ENCODE measurements at places on chromosomes 1 and 21.

GRCh38 chr1:201513498-201514243, 6.7 kb upstream of the CSRP1 start:
- no peak for DNase-seq

DNA sequence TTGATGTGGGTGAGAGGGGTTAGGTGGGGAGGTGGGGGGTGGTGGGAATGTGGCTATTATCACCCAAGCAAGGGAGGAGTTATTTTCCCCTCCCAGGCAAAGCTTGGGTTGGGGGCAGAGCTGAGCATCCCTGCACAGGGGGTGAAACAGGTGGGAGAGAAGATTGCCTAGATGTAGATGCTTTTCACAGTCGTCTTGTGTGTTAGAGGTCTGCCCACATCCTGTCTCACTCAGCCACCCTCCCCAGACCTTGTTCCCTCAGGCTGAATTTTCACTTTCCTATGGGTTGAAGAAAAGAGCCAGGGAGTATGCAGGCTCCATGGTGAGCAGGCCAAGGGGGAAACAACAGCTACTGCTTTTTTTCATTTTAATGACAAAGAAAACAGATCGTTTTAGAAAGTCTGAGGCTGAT, 223.5 kb downstream of the KIF26B start:
- DNase-seq = no peak

- DNase-seq = no peak
These were observed 41.6 kb downstream of the ABL2 start for GRCh38 chr1:179187735-179188471.

- DNase-seq = no peak
These were observed 9.4 kb downstream of the NCAM2 start for GRCh38 chr21:21007606-21008005.

GRCh38 chr1:85360730-85361493, 84.5 kb upstream of the BCL10 start:
- no peak for DNase-seq

GRCh38 chr1:47675721-47676120, 237.9 kb downstream of the FOXD2 start:
- DNase-seq = no peak

DNA sequence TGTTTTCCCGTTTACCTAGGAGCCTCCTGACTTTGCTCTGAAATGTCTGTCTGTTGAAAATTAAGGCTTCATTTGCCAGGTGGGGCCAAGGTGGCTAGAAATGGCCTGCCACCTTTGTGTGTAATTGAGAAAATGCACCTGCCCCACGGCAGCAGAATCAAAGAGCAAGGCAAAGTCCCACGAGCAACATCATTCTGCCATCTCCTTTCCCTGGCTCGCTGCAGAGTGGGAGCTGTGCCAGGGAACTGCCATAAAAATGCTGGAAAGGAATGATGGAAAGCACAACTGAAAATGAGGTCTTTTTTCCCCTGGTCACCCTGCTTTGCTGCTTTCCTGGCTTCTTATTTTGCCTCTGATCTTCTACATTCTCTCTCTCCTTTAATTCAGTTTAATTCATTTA, 5.5 kb upstream of the OLFML2B start:
- no peak for DNase-seq

GRCh38 chr1:160711602-160712311, at the start of gene CD48:
TSS of gene CD48 (minus strand) at chr1:160711822. CDS start at chr1:160711763, 59 bp downstream.
- no peak for DNase-seq

DNA sequence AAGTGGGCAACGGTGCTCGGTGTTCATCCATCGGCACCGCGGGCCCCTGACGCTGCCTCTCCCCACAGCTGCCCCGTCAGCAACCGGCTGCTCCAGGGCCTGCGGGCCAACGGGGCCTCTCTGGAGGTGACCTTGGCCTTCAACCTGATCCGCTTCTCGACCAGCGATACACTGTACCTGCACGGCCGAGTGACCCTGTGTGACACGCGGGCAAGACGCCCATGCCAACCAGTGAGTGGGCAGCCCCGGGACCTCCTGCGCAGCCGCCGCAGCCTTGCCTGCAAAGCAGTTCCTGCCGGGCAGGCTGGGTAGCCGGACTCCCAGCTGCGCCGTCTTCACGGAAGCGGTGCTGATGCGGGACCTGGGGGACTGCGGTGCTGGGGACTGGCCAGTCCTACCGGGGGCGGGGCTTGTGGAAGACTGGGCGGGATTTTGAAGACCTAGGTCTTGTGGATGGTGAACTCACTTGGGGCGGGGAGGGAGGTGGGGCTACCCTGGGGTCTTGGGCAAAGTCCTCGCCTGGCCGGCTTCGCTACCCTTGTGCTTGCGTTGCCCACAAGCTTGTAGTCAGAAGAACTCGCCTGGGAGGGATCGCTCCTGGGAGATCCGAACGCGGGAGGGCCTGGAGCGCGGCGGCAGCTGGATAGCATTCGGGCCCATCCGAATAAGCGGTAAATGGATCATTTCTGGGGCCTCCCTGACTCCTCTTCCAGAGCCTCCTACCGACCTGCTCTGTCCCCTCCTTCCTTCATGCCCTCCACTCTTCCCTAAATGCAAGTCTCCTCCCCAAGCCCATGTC, 8.8 kb upstream of the CEP85 start:
- no peak for DNase-seq

GRCh38 chr1:58576727-58577653, at the start of gene TACSTD2:
TSS of gene TACSTD2 (minus strand) at chr1:58577252. CDS start at chr1:58577156, 96 bp downstream.
- DNase-seq = no peak

GRCh38 chr1:90480271-90480835, 236.7 kb downstream of the BARHL2 start:
- no peak for DNase-seq

GRCh38 chr1:933603-933940, 9.8 kb downstream of the SAMD11 start:
- no peak for DNase-seq

DNA sequence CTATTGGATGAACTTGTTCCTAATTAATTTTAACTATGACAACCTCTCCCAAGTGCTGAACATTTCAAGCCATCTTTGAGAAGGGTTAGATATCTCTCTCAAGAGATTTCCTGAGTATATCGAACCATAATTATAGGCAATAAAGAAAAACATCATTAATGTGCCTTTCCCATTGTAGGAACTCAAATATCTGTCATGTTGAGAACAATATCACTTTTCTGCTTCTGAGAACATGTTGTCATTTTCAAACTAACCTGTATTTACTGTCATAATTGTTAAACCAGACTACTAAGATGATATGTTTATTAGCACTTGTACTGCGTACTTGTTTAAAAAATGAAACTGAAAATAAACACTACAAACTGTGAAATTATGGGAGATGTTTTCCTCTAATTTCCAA, 4.3 kb downstream of the EPS15 start:
- DNase-seq = no peak

- DNase-seq = no peak
These were observed 19.8 kb downstream of the ATP6V1G3 start for GRCh38 chr1:198520524-198521254.
